ENCODE measurements at places on chromosomes 6 and 20. TPM values are rescaled to one million over a fixed set of nuclear protein-coding genes. Genes with fewer than 3 reads are reported as not detected.

GRCh38 chr6:26157251-26158075, 70.2 kb downstream of the HFE start:
- H3K4me3 ChIP-seq, result peak overlapping the region; percentile 90
- no peaks in the 10 kb centered on the region for H3K27me3 ChIP-seq
- DNase-seq, result peak; percentile 89
- no peaks in the 10 kb centered on the region for H3K36me3 ChIP-seq
- H3K27ac ChIP-seq, result peak overlapping the region; percentile 98

GRCh38 chr6:19602434-19603013, 234.6 kb upstream of the ID4 start:
- H3K27ac ChIP-seq, result no peak overlapping the region
- H3K4me1 ChIP-seq, result no peaks in the 10 kb centered on the region
- H3K4me3 ChIP-seq, result no peak overlapping the region
- no peaks in the 10 kb centered on the region for H3K36me3 ChIP-seq
- H3K27me3 ChIP-seq, result no peaks in the 10 kb centered on the region

GRCh38 chr20:63116412-63117106, 99.4 kb downstream of the YTHDF1 start:
- DNase-seq, result no peak
- no peaks in the 10 kb centered on the region for H3K36me3 ChIP-seq
- H3K27me3 ChIP-seq, result peaks cover 7% of the 10 kb centered on the region
- H3K27ac ChIP-seq, result no peak overlapping the region

- H3K4me1 ChIP-seq, result no peaks in the 10 kb centered on the region
- no peak overlapping the region for H3K4me3 ChIP-seq
- no peak for DNase-seq
- H3K36me3 ChIP-seq, result no peaks in the 10 kb centered on the region
Measured at GRCh38 chr6:36698871-36699271, 1.2 kb downstream of the RAB44 start.

DNA sequence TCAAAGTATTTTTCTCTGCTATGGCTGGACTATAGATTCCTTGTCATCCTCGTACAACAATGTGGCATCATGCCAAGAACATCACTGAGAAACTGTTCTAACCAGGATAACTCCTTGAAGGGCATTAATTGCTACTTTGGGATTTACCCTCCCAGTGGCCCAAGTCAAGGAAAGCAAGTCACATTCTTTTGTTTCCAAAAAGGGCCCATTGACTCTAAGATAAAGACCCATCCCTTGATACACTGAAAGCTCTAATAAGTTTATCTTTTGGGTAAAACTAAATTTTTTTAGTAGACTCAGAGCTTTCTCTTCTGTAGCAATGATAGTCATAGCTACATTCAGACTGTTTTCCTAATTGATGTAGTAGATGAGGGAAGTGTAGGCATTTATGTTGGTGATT, at the start of gene OR2J3:
Gene OR2J3 (plus strand): TSS at position 301 of the 400 bp plus-strand sequence. CDS start 3,833 bp downstream, outside the sequence.
- H3K36me3 ChIP-seq, result no peaks in the 10 kb centered on the region
- no peak for DNase-seq
- peaks cover 2% of the 10 kb centered on the region for H3K27me3 ChIP-seq
- no peak within 1 kb of the TSS for H3K27ac ChIP-seq
- no peak within 1 kb of the TSS for H3K4me3 ChIP-seq

DNA sequence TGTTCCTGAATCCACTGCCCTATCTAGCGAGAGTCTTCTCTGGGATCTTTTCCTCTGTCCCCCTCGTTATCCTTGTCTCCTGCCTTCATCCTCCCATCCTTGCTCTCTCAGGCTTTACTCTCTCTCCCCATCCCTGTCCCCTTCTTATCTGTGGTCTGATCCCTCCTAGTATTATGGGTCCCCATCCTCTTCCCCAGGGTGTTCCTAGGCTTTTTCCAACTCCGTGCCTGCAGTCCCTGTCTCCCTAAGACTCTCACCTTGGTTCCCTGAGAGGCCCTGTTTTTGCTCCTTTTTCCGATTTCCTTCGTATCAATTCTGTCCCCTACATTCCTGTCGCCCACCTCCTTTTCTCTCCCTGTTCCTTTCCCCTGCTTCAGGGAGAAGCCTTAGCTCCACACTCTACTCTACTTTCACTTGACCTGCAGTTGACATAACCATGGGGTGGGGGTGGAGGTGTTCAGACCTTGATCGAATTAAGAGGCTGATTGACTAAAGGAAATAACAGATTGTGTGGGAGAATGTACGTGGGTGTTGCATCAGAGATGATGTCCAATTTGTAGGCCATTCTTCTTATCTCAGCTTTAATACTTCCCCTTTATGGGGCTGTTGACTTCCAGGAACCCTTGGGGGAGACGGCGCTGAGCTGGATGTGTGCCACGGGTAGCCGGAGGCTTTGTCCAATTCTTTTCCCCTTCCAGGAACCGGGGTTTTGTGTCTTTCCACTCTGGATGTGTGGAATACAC, 905 bp downstream of the PPARD start:
- H3K36me3 ChIP-seq, result peaks cover 6% of the 10 kb centered on the region
- peak overlapping the region; percentile 83 for H3K27ac ChIP-seq
- DNase-seq, result no peak
- peaks cover 21% of the 10 kb centered on the region for H3K4me1 ChIP-seq
- peak overlapping the region; percentile 86 for H3K4me3 ChIP-seq

DNA sequence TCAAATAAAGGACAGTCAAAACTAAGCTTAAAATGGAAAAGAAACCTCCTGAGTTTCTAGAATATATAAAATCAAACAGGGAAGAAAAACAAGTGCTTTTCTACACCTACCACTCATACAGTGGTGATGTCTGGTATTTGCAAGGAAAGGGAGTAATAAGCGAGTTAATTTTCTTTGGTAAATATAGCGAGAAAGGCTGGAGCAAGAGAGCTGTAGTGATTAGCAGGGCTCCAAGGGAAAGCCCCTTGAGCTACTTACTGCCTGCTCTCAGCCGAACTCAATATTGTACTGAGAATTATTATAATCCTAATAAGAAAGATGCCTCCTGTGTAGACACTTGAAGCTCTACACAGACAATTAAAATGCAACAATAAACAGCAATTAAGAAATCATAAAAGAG, 296.3 kb downstream of the LAMA2 start:
- H3K36me3 ChIP-seq, result no peaks in the 10 kb centered on the region
- no peak overlapping the region for H3K4me3 ChIP-seq
- H3K27me3 ChIP-seq, result no peaks in the 10 kb centered on the region
- H3K27ac ChIP-seq, result no peak overlapping the region

- H3K27ac ChIP-seq, result no peak overlapping the region
- H3K4me3 ChIP-seq, result no peak overlapping the region
- no peaks in the 10 kb centered on the region for H3K27me3 ChIP-seq
- H3K4me1 ChIP-seq, result no peaks in the 10 kb centered on the region
- no peak for DNase-seq
Measured at GRCh38 chr20:57658833-57659516, 38.7 kb upstream of the ZBP1 start.

GRCh38 chr6:37168163-37168758, 1.7 kb upstream of the PIM1 start:
- H3K4me1 ChIP-seq, result peaks cover 12% of the 10 kb centered on the region
- peaks cover 9% of the 10 kb centered on the region for H3K36me3 ChIP-seq
- no peak overlapping the region for H3K4me3 ChIP-seq
- H3K27me3 ChIP-seq, result no peaks in the 10 kb centered on the region
- H3K27ac ChIP-seq, result peak overlapping the region; percentile 96

ADA gene
- total RNA-seq, result 2.9 TPM

CTCFL gene
- 0.08 TPM for total RNA-seq

BACH2 gene
- 3.7 TPM for total RNA-seq

RAET1E gene
- total RNA-seq, result not detected
